ENCODE measurements at places on chromosomes 12 and 14. TPM values are rescaled to one million over a fixed set of nuclear protein-coding genes. Genes with fewer than 3 reads are reported as not detected.

The FAM186B gene
- 0.78 TPM for total RNA-seq

The IGF1 gene
- total RNA-seq: 44.8 TPM

The PPP4R4 gene
- total RNA-seq: 2.6 TPM

- no peak for DNase-seq
- no peaks in the 10 kb centered on the region for H3K36me3 ChIP-seq
Measured at GRCh38 chr12:16346958-16347357, 487 bp upstream of the MGST1 start.

DNA sequence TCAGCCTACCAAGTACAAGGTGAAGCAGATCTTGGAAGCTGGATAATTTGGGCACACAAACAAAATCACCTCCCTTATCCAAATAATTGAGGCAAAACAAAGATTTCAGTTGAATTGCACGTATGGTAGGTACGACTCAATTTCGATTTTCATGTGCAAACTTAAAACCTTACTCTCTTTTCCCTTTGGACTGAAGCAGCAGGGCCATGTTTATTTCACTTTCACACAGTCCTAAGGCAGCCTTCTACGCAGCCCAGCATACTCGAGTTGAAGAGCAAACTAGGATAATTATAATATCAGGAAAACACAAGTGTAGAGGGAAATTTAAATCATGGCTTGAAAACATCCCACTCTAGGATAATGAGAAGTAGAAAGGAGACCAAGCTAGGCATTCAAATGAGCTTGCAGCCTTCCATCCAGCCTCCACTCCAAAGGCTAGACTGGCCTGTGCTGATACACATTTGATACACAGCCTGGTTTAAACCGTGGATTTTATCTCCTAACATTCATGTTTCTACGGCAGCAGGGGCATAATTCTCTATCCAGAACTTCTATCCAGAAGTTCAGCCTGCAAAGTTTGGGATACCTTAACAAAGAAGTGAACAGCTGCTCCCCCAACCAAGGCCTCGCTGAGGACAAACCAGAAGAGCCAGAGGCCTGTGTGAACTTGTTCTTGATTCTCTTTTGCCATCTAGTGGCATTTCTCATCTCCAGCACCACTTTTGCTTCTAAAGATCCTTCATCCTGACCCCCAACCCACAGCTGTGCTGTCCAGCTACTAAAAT lies 2.4 kb upstream of the RNASE7 start:
- H3K4me3 ChIP-seq: no peak overlapping the region
- peak; percentile 69 for DNase-seq
- H3K36me3 ChIP-seq: no peaks in the 10 kb centered on the region
- peak overlapping the region; percentile 63 for H3K27ac ChIP-seq
- H3K4me1 ChIP-seq: peaks cover 59% of the 10 kb centered on the region
- H3K27me3 ChIP-seq: no peaks in the 10 kb centered on the region

DNA sequence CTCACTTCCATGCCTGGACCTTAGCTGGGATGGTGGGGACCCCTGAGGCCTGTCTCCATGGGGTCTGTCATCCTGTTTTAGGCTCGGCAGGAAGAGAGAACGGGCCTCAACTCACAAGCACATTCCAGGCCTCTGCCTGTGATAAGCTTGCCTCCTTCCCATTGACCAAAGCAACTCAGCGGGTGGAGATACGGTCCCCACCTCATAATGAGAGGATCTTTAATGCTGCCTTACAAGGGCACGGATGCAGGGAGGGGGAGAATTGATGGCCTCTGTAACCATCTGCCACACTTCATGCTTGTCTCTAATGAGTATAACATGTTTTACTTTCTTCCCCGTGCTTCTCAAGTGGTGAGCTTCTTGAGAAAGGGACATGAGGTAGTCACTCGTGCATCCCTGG lies 50.0 kb downstream of the GLT1D1 start:
- DNase-seq: no peak
- H3K4me1 ChIP-seq: peaks cover 13% of the 10 kb centered on the region
- H3K27ac ChIP-seq: no peak overlapping the region
- no peak overlapping the region for H3K4me3 ChIP-seq

DNA sequence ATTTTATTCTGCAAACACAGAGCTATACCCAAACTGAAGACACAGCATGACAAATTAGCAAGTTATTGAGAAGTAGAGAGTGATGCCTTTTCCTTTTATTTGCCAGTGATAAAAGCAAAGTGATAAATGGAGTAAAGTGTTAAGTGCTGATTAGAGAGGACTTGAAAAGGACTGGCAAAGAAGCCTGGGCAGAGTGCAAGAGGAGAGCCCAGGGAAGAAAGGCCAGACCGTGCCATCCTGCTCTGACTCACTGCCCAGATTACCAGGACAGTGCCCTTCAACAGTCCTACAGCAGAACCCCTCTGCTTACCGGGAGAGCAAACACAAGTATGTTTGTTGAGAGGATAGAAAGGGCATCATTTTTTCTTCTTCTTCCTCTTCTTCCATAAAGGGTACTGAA lies 106.5 kb downstream of the ETV6 start:
- peaks cover 23% of the 10 kb centered on the region for H3K4me1 ChIP-seq
- H3K27me3 ChIP-seq: no peaks in the 10 kb centered on the region
- no peak overlapping the region for H3K4me3 ChIP-seq
- no peak overlapping the region for H3K27ac ChIP-seq
- no peak for DNase-seq

- H3K36me3 ChIP-seq: no peaks in the 10 kb centered on the region
- no peak for DNase-seq
- H3K4me3 ChIP-seq: no peak overlapping the region
- H3K27me3 ChIP-seq: no peaks in the 10 kb centered on the region
Measured at GRCh38 chr14:83960832-83961512, 1569.0 kb upstream of the FLRT2 start.

The ZNF385A gene
- 3.1 TPM for total RNA-seq

The CLEC4E gene
- 0.33 TPM for total RNA-seq

- H3K27ac ChIP-seq: no peak overlapping the region
- H3K4me1 ChIP-seq: peaks cover 5% of the 10 kb centered on the region
- no peaks in the 10 kb centered on the region for H3K27me3 ChIP-seq
- no peak overlapping the region for H3K4me3 ChIP-seq
- no peaks in the 10 kb centered on the region for H3K36me3 ChIP-seq
Measured at GRCh38 chr14:34322940-34323418, 139.1 kb downstream of the SPTSSA start.

- no peaks in the 10 kb centered on the region for H3K36me3 ChIP-seq
- no peaks in the 10 kb centered on the region for H3K27me3 ChIP-seq
- no peak overlapping the region for H3K27ac ChIP-seq
Measured at GRCh38 chr12:94740601-94741362, 90.4 kb upstream of the TMCC3 start.

DNA sequence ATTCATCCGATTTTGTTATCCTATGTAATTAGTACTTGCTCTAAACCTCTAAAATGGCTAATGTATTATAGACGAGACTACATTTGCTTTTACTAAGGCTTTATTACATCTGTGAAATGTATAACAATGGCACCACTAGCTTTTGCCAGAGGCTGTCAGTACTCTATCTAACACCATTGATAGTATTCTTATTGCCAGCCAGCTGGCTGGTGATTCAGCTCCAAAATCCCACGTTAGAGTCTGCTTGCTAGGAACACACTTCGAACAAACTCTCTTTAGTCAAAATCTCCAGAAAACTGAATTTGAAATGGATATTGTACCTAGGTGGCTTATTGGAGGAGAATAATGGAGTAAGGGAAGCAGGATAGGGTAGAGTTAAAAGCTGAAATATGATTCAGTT lies 839.2 kb downstream of the SLC6A15 start:
- DNase-seq: no peak
- H3K4me3 ChIP-seq: no peak overlapping the region
- no peaks in the 10 kb centered on the region for H3K4me1 ChIP-seq

GRCh38 chr12:13128291-13128965 lies 25.0 kb upstream of the GSG1 start:
- no peak overlapping the region for H3K4me3 ChIP-seq
- no peak overlapping the region for H3K27ac ChIP-seq
- DNase-seq: no peak
- no peaks in the 10 kb centered on the region for H3K36me3 ChIP-seq
- H3K4me1 ChIP-seq: no peaks in the 10 kb centered on the region
- no peaks in the 10 kb centered on the region for H3K27me3 ChIP-seq

The KRT6B gene
- not detected for total RNA-seq

- H3K4me3 ChIP-seq: no peak overlapping the region
- H3K27ac ChIP-seq: no peak overlapping the region
- no peaks in the 10 kb centered on the region for H3K4me1 ChIP-seq
- no peak for DNase-seq
- H3K36me3 ChIP-seq: no peaks in the 10 kb centered on the region
Measured at GRCh38 chr14:55427439-55427838, 13.0 kb downstream of the TBPL2 start.

DNA sequence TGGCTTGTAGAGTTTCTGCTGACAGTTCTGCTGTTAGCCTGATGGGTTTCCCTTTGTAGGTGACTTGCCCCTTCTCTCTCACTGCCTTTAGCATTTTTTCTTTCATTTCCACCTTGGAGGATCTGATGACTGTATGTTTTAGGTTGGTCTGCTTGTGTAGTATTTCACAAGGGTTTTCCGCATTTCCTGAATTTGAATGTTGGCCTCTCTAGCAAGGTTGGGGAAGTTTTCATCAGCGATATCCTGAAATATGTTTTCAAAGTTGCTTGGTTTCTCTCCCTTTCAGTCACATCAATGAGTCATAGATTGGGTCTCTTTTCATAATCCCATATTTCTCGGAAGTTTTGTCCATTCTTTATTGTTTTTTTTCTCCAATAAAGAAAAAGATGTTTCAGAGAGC lies 11.4 kb downstream of the NOPCHAP1 start:
- no peaks in the 10 kb centered on the region for H3K27me3 ChIP-seq
- no peak for DNase-seq
- H3K36me3 ChIP-seq: peaks cover 10% of the 10 kb centered on the region
- no peak overlapping the region for H3K27ac ChIP-seq
- H3K4me3 ChIP-seq: no peak overlapping the region

- no peak overlapping the region for H3K4me3 ChIP-seq
- H3K27ac ChIP-seq: no peak overlapping the region
- peaks cover 33% of the 10 kb centered on the region for H3K4me1 ChIP-seq
- H3K36me3 ChIP-seq: peaks cover 11% of the 10 kb centered on the region
- no peak for DNase-seq
- H3K27me3 ChIP-seq: no peaks in the 10 kb centered on the region
Measured at GRCh38 chr14:21020977-21021545, 3.8 kb downstream of the NDRG2 start.

DNA sequence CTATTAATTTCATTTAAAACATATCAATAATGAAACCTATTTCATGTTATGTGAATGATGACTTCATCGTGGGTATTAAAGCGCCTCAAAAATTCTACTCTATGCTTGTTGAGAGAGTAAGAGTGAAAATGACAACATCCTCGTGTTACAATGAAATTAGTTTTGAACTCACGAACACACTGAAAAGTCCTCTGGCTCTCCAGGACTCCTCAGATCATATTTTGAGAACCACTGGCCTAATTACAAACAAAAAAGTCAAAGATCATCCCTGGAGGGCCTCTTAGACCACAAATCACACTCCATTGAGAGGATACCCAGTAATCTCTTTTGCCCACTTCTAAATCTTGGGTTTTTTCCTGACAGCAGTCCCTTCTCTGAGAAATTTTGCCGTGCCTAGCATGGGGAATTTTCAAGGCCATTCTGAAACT lies 19.1 kb downstream of the DAAM1 start:
- no peak for DNase-seq
- no peak overlapping the region for H3K27ac ChIP-seq
- no peak overlapping the region for H3K4me3 ChIP-seq
- no peaks in the 10 kb centered on the region for H3K27me3 ChIP-seq
- no peaks in the 10 kb centered on the region for H3K36me3 ChIP-seq
- peaks cover 3% of the 10 kb centered on the region for H3K4me1 ChIP-seq
